Activated CD4-positive, alpha-beta T cell treated with anti-CD3 and anti-CD28 coated beads, Interleukin-2, amount 50 U/mL, for 24 hours (primary cell): ENCODE measurements at places on chromosomes 4 and X.

- DNase-seq, result no peak
Measured at GRCh38 chr4:2712261-2712842, 43.8 kb downstream of the TNIP2 start.

DNA sequence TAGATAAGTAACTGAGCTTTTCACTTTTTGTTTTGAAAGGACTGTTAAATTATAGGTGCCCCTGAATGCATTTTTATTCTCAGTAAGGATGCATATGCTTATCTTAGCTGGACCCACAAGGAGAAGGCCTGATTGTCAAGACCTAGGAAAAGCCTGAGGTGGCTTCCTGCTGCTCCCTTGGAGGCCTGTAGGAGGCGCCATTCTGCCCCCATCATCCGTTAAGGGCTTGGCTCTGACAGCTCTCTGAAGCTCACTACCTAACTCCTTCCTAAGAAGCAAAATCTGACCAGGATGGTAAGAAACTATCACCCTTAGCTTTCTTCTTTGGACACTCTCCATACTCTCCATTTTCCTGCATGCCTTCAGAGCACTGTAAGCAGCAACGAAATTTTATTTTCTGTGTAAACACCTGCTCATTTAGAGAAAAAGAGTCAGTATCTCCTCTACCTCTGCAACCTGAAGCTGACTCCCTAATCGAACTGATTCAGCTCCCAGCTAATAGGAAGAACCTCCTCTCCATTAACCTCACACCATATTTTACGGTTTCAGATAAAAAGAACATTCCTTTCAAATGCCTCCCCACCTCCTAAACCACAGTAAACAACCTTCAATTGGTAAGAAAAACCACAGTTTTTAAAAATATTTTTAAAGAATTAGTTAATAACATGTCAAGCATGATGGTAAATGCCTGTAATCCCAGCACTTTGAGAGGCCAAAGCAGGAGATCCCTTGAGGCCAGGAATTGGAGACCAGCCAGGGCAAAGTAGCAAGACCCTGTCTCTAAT, 73.4 kb upstream of the EDNRA start:
- DNase-seq, result no peak

DNA sequence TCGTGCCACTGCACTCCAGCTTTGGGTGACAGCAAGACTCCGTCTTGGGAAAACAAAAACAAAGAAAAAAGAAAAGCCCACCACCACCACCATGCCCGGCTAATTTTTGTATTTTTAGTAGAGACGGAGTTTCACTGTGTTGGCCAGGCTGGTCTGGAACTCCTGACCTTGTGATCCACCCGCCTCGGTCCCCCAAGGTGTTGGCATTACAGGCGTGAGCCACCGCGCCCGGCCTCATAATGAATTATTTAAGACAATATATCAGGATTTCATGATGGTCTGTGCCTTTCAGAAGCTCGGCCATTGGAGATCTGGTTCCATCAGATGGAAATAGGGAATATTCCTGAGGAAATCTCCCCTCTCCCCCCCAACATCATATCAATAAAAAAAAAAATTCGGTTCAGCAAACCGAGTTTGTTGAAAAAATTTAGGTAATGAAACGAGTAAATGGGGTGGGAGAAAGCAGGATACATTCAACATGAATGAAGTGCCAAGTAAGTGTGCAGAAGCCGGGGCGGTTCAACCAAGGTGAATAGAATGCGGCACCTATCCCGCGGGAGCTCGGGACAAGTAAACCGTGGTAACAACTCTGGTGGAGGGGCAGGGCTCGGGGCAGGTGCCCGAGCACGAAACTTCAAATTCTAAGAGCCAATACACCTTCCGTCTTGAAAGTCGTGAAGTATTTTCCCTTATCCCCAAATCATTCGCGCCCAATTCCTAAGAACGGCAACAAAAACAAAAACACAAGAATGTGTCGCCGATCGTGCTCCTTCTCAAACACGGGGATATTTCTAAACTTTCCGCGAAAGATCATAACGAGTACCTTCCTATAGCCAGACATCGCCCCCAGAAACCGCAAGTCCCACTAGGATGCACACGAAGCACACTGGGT, 773 bp upstream of the TXLNG start:
- no peak for DNase-seq

- no peak for DNase-seq
Measured at GRCh38 chr4:76623217-76624045, 188.4 kb downstream of the SHROOM3 start.

DNA sequence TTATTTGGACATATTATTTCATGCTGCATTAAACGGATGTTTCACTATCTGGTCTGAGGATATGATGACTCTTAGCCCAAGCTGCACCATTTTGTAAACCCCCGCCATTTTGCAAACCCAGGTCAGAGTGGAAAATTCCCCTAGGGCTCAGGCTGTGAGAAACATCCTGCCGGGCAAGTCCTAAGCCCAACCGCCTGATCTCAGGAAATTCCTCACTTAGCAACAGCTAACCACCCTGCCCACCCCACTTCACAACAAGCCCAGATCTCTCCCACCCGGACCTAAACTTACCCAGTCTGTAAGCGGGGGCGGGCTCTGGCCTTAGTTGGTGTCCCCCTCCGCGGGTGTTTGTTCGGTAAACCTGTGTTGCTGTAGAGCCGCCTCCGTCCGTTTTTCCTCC, 2747.1 kb downstream of the PCDH7 start:
- DNase-seq, result no peak

DNA sequence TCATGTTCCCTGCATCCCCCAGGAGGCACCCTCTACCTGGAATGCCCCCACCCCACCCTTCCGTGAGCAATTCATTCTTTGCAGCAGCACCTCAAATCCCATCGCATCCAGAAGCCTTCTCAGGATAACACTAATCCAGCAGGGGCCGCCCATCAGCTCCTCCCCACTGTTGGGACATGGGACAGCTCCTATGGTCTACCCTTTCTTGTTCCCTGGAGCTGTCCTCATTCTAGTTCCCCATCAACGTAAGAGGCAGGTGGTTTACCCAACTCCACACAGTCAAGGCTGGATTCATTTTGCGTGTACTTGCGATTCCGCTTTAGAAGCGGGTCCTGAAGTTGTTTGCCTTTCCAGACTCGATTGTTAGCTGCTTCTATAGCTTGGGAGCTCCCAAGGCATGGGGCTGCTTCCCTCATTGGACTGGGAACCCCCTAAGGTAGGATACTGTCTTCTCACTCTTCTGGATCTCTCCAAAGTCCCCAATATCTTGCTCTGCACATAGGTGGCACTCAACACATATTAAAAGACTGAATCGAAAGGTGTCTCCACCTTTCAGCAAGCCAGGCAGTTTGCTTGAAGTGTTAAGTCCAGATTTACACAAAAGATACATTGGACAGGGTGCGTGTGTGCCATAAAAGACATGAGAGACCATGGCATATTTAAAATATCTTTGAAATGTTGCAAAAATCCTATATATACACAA, 942 bp upstream of the APLN start:
- no peak for DNase-seq

- DNase-seq, result no peak
Measured at GRCh38 chrX:121013897-121014455, 28.4 kb upstream of the CT47A1 start.

GRCh38 chr4:145819853-145820181, 118.8 kb downstream of the ZNF827 start:
- no peak for DNase-seq

GRCh38 chr4:174794543-174795094, 34.4 kb downstream of the GLRA3 start:
- DNase-seq, result no peak

GRCh38 chrX:13803116-13803515, 13.8 kb downstream of the GPM6B start:
- DNase-seq, result no peak

DNA sequence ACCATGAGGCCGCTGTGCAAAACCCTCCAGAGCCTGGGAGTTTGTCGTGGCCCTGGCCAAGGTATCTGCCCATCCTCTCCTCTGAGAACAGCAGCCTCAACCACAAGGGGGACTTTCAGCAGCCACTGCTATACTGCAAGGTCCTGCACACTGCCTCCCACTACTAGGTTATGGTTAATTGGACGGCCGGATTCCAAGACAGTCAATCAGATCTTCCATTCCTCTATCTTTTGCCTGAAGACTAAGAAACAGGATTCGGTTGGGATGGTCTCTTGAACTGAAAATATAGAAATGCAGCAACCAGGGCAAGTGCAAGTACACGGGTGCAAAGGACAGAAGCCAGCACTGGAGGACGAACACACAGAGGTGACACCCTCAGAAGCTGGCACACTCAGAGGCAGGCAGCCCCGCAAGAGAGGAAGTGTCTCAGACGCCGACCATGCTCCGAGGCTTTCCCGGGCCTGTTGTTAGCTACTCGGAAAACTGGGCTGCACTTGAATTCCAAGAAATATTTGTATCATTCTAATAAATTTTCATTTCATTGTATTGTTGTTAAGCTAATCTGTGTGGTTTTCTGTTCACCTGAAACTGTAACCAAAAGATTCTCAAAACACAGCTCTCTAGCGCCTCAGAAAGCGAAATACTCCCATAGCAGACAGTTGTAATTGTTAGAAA, 63.3 kb downstream of the AFAP1 start:
- no peak for DNase-seq
